CD4-positive, alpha-beta T cell treated with Interleukin-6 for 4 hours (primary cell): ENCODE measurements at places on chromosomes 2 and 18.

GRCh38 chr2:16315908-16316307, 349.7 kb downstream of the CYRIA start:
- DNase-seq = no peak

DNA sequence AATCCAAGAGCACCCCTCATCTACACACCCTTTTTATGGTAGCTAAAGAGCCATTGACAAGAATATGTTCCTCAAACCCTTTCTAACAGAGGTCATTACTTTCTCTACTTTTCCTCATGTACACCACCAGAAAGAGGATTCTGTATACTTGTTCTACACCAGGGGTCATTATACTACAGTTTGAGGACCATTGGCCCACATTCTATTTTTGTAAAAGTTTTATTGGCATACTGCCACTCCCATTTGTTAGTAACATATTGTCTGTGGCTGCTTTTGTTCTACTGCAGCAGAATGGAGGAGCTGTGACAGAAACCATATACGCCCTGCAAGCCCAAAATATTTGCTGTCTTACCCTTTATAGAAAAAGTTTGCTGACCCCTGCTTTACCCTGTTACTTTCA, 14.3 kb downstream of the HTR2B start:
- DNase-seq = no peak

DNA sequence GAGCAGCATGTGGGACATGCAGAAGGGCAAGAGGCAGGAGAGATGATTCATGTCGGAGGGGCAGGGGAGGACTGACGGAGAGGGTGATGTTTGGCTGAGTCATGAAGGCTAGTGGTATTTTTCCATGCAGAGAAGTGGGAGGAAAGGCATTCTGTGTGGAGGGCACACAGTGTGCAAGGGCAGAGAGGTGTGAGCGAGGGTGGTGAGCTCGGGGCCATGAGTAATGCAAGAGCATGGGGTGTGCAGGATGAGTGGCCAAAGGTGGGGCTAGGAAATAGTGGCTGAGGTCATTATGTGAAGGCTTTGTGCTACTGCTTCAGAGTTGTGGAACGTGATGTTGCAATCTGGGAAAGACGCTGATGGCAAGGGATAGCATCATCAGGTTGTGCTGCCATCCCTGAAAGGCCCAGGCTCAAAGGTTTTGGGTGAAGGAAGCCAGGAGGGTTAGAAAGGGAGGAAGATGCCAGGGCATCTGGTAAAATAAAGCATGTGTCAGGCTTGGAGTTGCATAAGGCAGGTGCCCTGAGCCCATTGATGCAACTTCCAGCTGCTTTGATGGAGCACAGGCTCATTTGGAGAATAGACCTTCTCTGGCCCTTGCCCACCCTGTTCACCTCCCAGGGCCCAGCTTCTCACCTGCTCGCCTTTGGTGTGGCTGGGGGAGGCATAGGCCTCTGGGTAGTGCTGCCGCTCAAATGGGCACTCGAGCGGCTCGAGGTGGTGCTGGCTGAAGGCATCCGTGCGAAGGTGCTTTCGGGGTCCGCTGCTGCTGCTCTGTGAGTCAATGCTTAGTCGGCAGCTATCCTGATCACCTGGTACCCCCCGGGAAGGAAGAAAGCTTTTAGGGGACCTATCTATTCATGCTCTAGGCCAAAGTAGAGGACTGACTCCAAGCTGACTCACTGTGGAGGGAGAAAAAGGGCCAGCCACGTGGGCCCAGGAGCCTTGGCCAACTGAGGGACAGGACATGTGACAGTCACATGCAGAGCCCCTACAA, 37.5 kb downstream of the PAX8 start:
- DNase-seq = no peak

GRCh38 chr2:36137612-36138011, 218.0 kb upstream of the CRIM1 start:
- DNase-seq = no peak

- no peak for DNase-seq
Measured at GRCh38 chr2:232336241-232336736, 42.3 kb upstream of the ALPP start.

DNA sequence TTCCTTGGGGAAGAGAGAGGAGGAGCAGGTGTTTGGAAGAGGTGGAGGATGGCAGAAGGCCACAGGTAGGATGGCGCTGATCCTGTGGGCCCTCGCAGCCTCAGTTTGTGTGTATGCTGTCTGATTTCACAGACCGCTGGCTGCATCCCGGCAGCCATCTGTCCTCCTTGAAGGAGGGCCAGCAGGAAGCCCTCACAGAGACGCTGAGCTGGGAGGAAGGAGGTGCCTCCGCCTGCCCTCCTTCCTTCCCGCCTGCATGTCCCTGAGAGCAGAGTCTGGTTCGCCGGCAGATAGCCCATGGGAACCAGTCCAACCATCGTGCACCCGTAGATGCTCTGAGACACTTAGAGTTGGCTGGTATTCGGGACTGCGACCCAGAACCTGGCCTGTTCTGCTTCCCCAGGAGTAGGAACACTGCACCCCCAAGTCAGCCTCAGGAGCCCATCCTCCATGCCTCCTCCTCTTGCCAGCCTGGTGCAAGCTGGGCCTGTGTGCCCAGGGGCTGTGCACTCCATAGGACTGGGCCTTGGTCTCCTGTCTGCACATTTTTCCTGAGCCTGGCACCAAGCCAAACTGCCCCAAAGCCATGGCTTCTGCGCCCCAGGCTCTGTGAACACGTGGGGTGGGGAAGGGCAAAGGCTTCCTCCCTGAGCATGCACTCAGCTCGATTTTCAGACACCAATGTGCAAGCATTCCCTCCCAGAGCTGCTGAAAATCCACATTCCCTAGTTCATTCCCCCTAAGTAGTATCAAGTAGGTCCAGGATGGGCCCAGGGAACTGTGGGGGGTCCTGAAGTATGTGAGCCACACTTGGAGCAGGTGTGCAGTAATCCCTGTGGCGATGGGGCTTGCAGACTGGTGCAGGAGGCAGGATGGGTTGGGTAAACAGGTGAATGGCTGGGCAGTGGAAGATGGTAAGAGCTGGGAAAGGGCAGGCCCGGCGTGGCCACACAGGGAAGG, 115.6 kb downstream of the SEPTIN10 start:
- DNase-seq = no peak

- peak; percentile 73 for DNase-seq
Measured at GRCh38 chr2:172172513-172173173, 69.9 kb upstream of the DLX2 start.

GRCh38 chr18:7830468-7830867, 263.4 kb downstream of the PTPRM start:
- DNase-seq = no peak

DNA sequence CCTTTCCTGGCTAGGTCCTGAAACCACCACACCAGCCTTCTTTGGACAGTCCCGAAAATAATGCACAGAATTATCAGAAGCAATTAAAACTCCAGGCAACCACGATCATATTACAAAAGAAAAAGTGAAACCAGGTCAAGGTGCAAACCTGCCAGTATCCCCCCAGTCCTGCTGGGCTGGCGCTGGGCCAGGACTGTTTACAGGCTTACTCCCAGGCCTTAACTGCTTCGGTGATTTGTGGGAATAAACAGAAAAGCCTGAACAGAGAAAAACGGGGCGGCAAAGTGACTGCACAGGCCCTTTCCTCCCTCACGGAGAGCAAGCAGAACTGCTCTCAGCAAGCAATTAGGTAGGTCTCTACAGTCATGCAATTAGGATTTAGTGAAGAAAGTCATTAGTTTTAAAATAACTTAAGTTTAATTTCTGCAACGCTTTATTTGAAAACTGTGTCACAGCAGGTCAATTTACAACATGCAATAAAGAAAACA, 1.3 kb downstream of the HDAC4 start:
- peak; percentile 62 for DNase-seq

GRCh38 chr2:215677481-215677880, 241.6 kb upstream of the FN1 start:
- no peak for DNase-seq

DNA sequence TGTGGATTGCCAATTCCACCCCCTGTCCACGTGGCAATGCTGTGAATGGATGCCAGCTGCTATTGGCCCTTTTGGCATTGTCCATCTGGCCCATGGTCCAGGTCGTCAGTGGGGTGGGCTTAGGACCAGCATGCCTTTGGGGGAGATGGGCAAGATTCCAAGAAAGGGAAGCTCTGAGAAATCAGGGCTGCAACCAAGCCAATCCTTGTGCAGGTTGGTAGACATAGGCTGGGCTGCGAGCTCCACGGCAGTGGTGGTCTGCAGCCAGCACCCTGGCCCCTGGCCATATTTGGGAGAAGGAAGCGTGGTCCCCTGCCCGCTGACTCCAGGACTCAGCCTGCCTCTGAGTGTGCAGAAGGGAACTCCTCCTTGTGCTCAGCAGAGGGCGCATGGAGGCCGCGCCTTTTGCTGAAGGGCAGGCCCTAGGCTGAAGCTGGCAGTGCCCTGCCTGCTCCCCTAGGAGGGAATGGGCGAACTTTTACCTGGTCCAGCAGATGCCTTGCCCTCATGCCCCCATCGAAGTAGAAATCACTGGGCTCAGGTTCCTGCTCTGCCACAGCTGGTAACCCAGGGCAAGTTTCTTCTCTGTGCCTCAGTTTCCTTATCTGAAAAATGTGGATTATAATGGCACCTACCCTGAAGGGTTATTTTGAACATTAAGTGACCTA, 5.4 kb downstream of the SPR start:
- DNase-seq = peak; percentile 56
